ENCODE measurements at places on chromosomes 13 and 19. TPM values are rescaled to one million over a fixed set of nuclear protein-coding genes. Genes with fewer than 3 reads are reported as not detected.

DNA sequence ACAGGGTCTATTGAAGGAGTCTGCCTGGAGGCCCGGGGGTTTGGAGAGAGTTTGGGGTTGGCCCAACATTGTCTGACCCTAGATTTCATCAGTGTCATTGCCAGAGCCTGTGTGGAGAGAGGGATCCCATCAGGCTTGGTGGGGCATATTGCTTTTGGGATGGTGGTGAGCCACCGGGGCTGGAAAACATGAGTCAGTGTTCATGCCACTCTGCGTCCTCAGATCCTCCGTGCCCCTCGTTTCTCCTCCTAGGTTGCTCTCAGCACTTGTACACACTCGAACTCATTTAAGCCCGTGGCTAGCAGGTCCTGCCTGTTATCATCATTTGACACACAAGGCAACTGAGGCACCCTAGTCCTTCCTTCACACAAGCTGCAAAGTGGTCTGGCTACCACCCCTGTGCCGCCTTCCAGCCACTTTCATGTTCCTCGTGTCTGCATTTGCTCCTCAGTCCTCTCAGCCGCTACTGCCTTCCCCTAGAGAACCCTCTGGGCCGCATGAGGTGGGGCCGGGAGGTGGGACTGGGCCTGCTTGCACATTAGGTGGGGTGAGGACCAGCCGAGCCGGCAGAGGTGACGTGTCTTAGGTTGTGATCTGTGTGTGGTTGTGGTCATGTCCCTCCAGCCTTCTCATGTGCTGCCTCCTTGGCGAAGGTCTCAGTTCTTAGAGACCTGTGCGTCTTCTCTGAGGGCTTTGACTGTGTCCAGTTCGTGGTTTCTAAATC, 3.6 kb downstream of the NACC1 start:
- H3K27ac ChIP-seq: peak overlapping the region; percentile 47
- H3K36me3 ChIP-seq: no peaks in the 10 kb centered on the region
- peak; percentile 63 for DNase-seq
- H3K4me1 ChIP-seq: peaks cover 44% of the 10 kb centered on the region
- no peaks in the 10 kb centered on the region for H3K27me3 ChIP-seq

DNA sequence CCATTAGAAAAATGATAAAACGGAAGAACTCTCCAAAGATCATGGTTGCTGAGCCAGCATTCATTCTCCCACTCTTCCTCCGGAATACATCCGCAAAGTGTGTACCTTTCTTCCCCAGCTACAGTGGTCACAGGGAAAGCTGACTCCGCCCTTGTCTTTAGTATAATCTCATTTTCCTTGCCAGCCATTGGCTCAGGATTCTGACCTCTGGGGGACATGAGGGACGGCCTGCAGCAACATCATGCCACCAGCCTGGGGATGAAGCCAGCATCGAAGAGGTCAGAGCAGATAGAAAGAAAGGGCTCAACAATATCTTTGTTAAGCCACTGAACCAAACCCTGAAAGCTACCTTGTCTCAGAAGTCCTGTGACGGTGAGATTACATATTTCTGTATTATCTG, 46.3 kb upstream of the TPP2 start:
- DNase-seq: no peak
- H3K4me3 ChIP-seq: no peak overlapping the region
- no peaks in the 10 kb centered on the region for H3K36me3 ChIP-seq
- no peaks in the 10 kb centered on the region for H3K4me1 ChIP-seq
- no peak overlapping the region for H3K27ac ChIP-seq
- peaks cover 17% of the 10 kb centered on the region for H3K27me3 ChIP-seq

DNA sequence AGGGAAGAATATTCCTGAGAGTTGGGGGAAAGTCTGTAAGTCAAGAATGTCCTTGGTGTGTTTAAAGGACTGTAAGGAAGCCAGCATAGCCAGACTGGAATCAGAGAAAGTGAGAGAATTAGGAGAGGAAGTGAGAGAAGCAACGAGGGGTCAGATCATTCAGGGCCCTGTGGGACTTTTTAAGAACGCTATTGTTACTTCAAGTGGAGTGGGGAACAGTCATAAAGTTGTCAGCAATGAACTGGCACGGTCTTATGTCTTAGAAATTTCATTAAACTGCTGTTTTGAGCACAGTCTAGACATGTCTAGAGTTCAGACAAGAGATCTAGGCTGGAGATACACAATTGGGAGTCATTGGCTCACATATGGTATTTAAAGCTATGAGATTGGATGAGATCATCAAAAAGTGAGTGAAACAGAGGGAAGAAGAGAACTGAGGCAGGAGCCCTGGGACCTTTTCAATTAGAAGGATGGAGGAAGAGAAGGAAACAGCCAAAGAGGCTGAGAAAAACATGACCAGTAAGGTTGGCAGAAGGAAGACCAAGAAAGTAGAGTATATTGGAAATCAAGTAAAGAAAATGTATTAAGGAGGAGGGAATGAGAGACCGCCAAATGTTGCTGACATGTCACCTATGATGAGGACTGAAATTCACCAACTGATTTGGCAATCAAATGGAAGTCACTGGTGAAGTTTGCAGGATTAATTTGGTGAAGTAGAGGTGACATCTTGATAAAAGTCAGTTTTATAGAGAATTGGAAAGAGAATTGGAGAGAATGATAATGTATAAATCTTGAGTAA, 263.5 kb downstream of the GPC5 start:
- H3K4me3 ChIP-seq: no peak overlapping the region
- H3K27ac ChIP-seq: no peak overlapping the region
- no peaks in the 10 kb centered on the region for H3K36me3 ChIP-seq
- H3K4me1 ChIP-seq: no peaks in the 10 kb centered on the region

SIGLEC11 gene
- not detected for total RNA-seq

CEACAM20 gene
- not detected for total RNA-seq

NLRP9 gene
- total RNA-seq: not detected

DNA sequence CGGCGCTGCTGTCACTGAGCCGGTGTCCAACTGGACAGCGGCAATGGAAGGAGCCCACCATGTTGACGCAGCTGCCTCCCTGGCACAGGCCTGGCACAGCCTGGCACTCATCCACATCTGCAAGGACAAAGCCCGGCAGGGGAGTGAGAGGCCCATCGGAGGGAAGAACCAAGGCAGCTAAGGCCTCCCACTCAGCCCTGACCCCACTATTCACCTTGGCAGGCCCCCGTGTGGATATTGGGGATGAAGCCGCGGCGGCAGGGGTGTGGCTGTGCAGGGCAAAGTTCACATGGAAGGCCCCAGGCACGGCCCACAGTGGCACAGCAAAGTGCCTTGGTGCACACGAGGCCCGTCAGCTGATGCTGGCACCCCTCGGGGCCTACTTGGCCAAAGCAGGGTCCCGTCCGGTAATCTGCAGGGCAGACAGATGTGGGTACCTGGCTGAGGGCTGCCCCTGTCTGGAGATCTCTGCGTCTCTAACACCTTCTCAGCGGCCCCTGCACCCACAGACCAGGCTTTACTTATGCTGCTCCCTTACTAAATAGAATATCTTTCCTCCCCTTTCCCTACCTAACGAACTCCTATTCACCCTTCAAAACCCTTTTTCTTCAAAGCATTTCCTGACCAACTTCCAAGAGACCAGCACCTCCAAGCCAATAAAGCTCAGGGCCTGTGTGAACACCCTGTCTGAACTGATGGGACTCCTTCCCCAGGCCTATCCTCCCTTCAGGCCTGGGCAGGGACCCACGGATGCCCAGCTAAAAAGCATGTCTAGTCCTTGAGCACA, 7.5 kb downstream of the FBN3 start:
- no peaks in the 10 kb centered on the region for H3K4me1 ChIP-seq
- H3K4me3 ChIP-seq: no peak overlapping the region
- H3K27me3 ChIP-seq: peaks cover 12% of the 10 kb centered on the region
- H3K36me3 ChIP-seq: no peaks in the 10 kb centered on the region

KCTD12 gene
- 2.4 TPM for total RNA-seq

DNA sequence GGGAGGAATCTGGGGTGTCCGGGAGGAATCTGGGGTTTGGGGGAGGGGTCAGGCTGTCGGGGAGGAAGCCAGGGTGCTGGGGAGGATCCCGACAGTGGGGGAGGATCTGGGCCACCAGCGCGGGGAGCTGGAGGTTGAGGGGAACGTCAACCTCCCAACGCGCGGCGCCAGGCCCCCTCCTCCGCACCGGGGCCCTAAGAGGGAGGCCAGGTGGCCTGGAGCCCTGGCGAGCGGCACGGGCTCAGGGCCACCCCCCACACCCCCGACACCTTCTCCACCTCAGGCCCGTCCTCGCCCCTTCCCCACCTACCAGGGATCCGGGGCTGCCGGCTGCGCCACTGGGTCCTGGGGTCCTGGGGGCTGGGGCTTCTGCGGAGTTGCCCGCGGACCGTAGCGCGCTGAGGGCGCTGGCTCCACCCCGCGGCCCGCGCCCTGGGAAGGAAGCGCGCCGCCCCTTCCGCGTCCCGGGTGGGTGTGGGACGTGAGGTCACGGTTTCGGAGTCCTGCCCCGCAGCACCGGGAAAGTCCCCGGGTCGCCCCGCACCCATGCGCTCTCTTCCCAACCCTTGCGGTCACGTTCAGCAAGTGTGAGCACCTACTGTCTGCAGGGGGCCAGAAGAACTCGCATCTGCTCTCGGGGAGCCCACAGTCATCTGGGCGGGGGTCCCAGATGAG, at the start of gene TICAM1:
Gene TICAM1, minus strand, starts transcription at position 409 of the 675 bp plus-strand sequence. CDS start 13,335 bp downstream, outside the sequence.
- peak within 1 kb of the TSS; percentile 87 for H3K4me3 ChIP-seq
- peaks cover 30% of the 10 kb centered on the region for H3K4me1 ChIP-seq
- H3K27ac ChIP-seq: peak within 1 kb of the TSS; percentile 84
- no peaks in the 10 kb centered on the region for H3K27me3 ChIP-seq
- peak; percentile 78 for DNase-seq

- no peak overlapping the region for H3K27ac ChIP-seq
- DNase-seq: no peak
- no peaks in the 10 kb centered on the region for H3K36me3 ChIP-seq
- peaks cover 56% of the 10 kb centered on the region for H3K27me3 ChIP-seq
- H3K4me3 ChIP-seq: no peak overlapping the region
- H3K4me1 ChIP-seq: peaks cover 7% of the 10 kb centered on the region
Observed at GRCh38 chr19:55071913-55072312, 3.8 kb upstream of the EPS8L1 start.

DNA sequence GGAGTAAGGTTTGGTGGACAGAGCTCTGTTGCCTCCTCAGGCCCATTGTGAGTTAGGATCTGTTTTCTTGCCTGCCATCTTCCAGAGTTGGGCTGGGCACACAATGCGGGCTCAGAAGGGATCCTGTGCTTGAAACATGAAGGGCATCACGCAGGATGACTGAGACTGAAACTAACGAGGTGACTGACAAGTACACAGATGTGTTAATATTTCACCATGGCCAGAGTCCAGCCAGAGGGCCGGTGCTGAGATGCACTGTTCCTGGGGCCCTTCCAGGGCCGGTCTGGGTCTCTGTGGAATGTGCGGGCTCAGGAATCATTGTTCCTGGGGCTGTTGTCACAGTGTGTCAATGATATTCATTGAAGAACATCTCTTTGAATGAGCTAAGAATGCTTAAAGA, 163.7 kb downstream of the URI1 start:
- no peaks in the 10 kb centered on the region for H3K4me1 ChIP-seq
- H3K27ac ChIP-seq: no peak overlapping the region
- peaks cover 7% of the 10 kb centered on the region for H3K27me3 ChIP-seq
- no peak overlapping the region for H3K4me3 ChIP-seq
- no peaks in the 10 kb centered on the region for H3K36me3 ChIP-seq
